ENCODE measurements at places on chromosomes 13 and 19.
A peak's percentile ranks its signal among the peaks of the same experiment; 100 is the strongest.

GRCh38 chr13:31518645-31519044 lies 220.7 kb upstream of the RXFP2 start:
- no peak for DNase-seq

DNA sequence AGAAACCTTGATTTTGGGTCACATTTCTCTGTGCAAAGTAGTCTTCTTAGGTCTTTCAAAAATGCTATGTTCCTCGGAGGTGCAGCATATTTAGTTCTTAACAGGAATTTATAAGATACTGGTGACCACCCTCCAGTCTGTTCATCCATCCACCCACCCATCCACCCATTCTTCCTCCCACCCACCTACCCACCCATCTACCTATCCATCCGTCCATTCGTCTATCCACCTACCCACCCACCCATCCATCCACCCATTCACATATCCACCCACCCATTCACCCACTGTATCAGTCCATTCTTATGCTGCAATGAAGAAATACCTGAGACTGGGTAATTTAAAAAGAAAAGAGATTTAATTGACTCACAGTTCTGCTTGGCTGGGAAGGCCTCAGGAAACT lies 74.9 kb downstream of the KCTD15 start:
- DNase-seq: no peak

DNA sequence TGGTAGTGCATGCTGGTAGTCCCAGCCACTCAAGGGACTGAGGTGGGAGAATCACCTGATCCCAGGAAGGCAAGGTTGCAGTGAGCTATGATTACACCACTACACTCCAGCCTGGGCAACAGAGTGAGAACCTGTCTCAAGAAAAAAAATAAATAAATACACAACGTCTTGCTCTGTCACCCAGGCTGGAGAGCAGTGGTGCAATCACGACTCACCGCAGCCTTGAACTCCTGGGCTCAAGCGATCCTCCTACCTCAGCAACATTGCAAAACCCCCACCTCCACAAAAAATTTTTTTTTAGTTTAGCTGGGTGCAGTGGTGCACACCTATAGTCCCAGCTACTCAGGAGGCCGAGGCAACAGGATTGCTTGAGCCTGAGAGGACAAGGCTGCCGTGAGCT lies 8.8 kb downstream of the TPM4 start:
- DNase-seq: no peak

DNA sequence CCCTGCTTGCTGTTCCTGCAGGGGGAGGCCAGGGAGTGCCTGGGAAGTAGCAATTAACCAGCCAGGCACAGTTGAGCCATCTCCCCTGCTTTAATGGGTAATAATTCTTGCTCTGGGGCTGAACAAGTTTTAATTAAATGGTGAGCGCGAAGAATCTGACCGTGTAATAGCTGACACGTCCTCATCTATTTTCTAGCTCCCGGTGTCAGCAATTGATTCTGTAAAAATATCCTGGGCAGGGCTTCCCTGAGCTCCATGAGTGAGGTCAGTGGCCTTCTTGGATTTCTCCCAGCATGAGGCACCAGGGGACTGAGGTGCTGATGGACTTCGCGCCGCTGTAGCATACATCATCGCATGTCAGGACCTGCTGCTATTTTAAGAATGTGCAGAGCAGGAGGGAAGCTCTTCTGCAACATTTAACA lies 26.9 kb downstream of the SIPA1L3 start:
- DNase-seq: no peak

DNA sequence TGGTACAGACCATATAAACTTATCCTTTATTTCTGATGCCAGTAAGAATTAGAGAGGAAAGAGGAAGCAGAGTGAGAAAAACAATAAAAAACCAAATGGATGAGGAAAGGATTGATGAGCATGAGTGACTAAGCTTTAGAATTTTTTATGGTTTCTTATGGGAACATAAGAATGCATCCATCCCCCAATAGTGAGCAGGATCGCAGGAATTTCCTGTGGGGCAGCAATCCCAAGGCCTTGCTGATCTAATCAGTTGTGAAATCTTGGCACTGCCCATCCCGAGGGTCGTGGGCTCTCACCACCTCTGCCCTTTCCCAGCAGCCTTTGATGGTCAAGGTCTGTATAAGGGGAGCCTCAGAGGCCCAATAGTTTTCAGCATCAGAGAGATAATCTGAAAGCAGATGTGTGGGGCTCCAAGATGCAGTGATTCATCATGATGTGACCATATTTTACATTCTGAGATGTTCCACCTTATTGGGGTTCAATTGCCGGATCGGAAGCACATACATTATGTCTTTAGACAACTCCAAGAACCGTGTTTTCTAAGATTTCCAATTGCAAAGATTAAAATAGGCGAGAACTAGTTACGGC lies 222.1 kb downstream of the DNAJC15 start:
- DNase-seq: no peak

DNA sequence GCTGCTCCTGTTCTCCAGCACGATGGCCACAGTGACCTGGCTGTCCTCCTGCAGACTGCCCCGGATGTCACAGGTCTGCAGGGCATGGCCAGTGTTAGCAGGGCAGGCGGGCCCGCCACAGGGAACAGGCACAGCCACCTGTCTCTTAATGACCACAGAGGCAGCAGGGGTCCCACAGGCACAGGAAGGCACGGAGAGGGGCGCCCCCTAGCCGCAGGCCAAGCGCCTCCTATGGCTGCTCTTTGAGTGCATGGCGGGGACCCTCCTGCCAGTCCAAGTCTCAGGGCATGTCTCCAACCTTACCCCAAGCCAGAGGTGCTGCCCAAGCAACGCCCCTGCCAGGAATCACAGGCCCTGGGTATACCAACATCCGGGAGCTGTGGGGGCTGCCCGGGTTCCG lies 14.1 kb downstream of the IZUMO4 start:
- no peak for DNase-seq

GRCh38 chr19:11089254-11090013 lies at the start of gene LDLR:
Gene LDLR (plus strand): TSS chr19:11089463. CDS start chr19:11089549, 86 bp downstream.
- DNase-seq: peak; percentile 92

GRCh38 chr13:23447927-23448326 lies 14.4 kb upstream of the SACS start:
- no peak for DNase-seq

DNA sequence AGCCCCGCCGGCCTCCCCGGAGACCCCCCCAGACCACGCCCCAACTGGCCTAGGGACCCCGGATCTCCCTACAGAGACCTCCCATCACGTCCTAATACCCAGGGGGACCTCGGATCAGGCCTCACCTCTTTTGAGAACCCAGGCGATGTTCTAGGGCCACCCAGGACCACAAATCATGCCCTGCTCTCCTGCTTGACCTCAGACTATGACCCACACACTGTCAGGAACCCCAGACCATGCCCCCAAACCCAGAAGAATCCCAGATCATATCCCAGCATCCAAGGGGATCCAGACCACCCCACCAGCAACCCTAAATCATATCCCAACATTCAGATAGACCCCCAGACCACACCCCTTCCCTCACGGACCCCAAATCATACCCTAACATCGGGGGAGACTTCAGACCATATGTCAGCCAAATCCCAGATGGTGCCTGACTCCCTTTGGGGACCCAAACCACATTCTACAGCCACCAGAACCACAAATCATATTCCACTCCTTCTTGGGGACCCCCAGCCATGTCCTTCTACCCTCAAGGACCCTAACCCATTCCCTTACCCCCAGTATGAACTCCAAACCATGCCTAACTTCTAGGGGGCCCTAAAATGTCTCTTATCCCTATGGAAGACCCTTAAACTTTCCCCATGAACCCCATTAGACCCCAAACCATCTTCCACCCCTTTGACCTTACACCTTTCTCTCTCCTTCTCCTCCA lies 611 bp upstream of the LRFN1 start:
- no peak for DNase-seq

DNA sequence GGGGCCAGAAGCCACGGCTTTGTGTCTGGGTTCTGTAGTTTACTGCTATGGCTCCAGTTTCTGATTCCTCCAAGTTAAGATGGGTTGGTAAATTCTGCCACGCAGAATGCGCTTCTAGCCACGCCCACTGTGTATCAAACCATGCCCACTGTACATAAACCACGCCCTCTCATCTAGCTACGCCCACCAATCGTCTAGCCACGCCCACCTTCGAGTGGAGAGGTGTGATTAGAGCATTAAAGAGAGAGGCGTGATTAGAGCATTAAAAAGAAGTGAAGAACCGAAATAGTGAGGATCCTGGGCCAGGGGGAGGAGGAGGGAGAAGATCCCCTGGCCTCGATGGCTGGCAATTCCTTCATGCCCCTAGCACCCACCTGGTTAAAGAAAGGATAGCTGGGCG lies 43.7 kb upstream of the ADGRE5 start:
- DNase-seq: no peak

GRCh38 chr19:43575955-43576878 lies 616 bp downstream of the PINLYP start:
- DNase-seq: peak; percentile 57

DNA sequence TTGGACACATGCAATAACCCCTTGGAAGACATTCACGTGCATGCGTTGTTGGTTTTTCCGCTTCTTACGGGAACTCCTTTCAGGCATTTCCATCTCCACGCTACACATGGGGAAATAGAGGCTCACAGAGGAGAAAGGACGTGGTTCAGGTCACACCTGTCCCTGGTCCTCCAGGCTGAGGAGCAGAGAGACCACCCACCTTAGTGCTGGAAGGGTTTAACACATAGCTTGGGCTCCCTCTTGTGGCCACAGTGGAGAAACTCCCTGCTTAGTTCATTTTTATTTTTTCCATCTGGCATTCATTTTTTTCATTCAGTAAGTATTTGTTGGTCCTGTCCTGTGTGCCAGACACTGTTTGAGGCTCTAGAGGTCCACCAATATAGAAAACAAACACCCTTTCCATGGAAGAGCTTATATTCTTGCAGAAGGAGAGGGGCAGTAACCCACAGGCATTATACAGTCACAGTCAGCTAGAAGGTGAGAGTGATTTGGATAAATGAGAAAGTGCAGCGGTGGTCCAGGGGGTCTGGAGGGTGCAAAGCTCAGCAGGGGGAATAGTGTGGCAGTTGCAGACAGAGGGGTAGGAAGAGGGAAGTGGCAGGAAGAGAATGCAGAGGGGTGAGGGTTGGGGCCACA lies 24.2 kb upstream of the TTYH1 start:
- DNase-seq: peak; percentile 48

GRCh38 chr13:104246955-104247354 lies 1180.7 kb upstream of the SLC10A2 start:
- no peak for DNase-seq

DNA sequence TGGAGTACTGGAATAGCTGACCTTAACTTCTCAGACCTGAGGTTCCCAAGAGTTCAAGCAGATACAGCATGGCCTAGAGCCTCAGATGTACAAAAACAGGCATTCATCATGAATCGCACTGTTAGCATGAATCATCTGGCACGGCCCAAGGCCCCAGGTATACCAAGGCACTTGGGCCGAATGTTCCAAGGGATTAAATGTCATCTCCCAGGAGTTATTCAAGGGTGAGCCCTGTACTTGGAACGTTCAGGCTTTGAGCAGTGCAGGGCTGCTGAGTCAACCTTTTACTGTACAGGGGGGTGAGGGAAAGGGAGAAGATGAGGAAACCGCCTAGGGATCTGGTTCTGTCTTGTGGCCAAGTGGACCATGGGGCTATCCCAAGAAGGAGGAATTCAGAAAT lies 6.3 kb downstream of the KLK3 start:
- no peak for DNase-seq

- DNase-seq: no peak
These were observed 187.8 kb upstream of the GPR12 start for GRCh38 chr13:26948353-26948752.

DNA sequence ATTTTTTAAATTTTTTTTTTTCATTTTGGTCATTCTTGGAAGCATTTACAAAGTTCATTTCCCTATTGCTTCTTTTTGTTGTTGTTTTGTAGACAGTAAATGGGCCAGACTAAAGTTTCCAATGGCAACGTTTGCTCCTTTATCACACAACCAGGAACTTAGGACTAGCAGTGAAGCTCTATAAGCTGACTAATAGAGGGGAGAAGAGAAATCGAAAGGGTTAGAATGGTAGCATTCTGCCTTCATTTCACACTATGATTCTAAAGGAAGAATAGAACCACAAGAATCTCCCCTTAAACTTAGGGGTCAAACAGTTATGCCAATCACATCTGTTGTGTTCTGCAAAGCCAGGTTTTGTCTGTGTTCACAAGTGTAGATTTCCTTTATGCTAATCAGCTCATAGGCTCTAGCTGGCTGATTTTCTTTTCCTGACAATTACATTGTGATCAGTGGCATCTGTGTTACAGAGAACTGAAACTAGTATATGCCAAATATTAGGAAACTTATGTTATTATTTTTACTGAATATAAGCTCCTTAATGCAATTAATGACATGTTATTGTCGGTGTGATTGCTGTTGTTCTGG lies 467.3 kb downstream of the DACH1 start:
- DNase-seq: no peak

DNA sequence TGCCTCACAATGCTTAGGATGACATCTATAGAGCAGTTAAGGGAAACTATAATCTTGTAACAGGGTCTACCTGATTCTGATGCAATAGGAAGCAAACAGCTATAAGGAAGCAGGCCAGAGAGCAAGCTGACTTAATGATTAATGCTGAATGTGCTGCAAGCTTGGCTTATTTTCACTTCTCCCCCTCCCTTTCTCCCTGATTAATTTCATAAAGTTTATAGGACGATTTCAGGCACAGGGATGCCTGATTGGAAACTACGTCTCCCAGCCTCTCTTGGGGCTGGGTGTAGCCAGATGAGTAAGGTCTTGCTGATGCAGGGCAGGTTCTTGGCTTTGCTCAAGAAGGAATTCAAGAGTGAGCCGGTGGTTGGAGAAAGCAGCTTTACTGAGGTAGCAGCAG lies 82.8 kb upstream of the MRI1 start:
- no peak for DNase-seq

DNA sequence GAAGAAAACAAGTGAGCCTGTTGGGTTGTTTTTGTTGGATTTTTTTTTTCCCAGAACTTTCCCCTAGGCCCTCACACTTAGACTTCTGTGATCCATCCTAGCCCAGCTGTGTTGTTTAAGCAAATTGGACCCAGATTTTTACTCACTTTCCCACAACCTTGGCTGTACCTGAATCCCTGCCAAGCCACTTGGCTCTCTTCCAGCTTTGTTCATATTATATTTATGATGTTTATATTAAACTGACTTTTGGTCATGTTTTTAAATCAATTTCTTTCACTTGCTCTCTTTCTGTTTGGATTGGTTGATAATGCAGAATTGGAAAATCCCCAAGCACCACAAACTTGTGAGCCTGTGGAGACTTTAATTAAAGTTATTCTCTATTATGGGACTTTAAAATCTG lies 16.6 kb downstream of the OLFM4 start:
- DNase-seq: no peak

DNA sequence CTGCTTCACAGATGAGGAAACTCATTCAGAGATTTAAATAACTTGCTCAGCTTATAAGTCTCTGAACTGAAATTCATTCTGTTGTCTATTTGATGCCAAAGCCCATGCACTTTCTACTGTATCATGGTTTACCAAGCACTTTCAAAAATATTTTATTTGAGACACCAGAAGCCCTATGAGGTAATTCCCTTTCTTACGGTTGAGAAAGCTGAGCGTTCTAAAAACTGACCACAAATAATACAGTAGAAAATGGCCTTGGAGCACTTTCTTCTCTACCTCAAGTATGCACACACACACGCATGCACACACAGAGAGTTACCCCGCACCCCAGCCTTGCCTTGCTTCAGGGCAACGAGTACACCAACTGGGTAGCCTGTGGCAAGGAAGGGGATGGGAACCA lies 228.5 kb downstream of the RFC3 start:
- DNase-seq: no peak
